ENCODE measurements at places on chromosomes 7 and 10. TPM values are rescaled to one million over a fixed set of nuclear protein-coding genes. Genes with fewer than 3 reads are reported as not detected.

BAIAP2L1 gene
- total RNA-seq, result 29.3 TPM

TRIM74 gene
- total RNA-seq, result not detected

SLC13A1 gene
- not detected for total RNA-seq

RPEL1 gene
- total RNA-seq, result not detected

PLEKHS1 gene
- total RNA-seq, result not detected

CCDC71L gene
- total RNA-seq, result 4.0 TPM

PPP1R17 gene
- total RNA-seq, result not detected

TRIL gene
- 1.7 TPM for total RNA-seq

NEUROD6 gene
- not detected for total RNA-seq

HOXA5 gene
- total RNA-seq, result 3.6 TPM

CFAP43 gene
- 0.19 TPM for total RNA-seq

ITIH2 gene
- not detected for total RNA-seq

SFRP4 gene
- not detected for total RNA-seq

BRI3 gene
- 11.2 TPM for total RNA-seq

DDC gene
- 0.35 TPM for total RNA-seq

SMKR1 gene
- total RNA-seq, result not detected

GDF10 gene
- 0.61 TPM for total RNA-seq

TCAF2 gene
- total RNA-seq, result 15.3 TPM

MBL2 gene
- not detected for total RNA-seq

OPN1SW gene
- not detected for total RNA-seq

IL15RA gene
- total RNA-seq, result 7.5 TPM

SGCE gene
- 7.2 TPM for total RNA-seq

C10orf67 gene
- 0.27 TPM for total RNA-seq

RNF32 gene
- not detected for total RNA-seq

PDGFA gene
- total RNA-seq, result 6.6 TPM

CD36 gene
- 4.0 TPM for total RNA-seq

CDHR3 gene
- total RNA-seq, result 0.32 TPM

SPDYE1 gene
- not detected for total RNA-seq

TMEM72 gene
- not detected for total RNA-seq

LRRN3 gene
- not detected for total RNA-seq

LLCFC1 gene
- not detected for total RNA-seq

NAMPT gene
- total RNA-seq, result 274 TPM

FAM25C gene
- total RNA-seq, result 39.2 TPM

FAM13C gene
- 26.9 TPM for total RNA-seq

RGR gene
- 0.57 TPM for total RNA-seq
